ENCODE measurements at places on chromosomes 5 and 9.

DNA sequence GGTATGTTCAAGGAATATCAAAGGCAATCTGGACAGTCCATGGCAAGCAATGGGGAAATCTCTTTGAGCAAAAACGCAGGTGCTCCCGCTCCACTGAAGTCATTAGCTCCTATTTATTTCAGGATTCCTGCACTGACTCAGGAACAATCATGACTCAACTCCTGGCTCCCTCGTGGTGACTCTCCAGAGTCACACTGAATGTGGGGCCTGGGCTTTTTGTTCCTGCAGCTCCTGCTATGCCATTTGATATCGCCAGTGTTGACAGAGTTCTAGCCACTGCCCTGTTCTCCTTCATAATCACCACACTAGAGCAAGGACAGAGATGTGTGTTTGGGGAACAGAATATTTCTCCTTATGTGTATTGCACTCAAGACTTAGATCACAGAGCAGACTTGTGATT lies 187.2 kb upstream of the ZNF462 start:
- DNase-seq = no peak

DNA sequence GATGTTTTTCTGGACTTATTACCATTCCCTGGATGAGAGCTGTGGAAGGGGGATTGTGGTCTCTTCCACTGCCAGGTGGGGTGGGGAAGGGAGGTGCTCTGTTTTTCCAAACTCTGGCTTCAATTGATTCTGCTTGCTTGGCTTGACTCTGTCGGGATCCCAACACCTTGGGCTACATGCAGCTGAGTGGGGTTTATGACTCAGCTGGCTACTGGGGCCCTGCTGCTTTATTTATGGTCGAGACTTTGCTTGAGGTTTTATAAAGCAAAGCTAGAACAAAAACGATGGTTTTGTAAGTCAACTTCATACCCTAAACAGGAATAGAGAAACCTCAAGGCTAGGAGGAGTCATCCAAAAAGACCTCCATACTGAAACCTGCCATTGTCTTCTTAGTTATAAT lies 76.3 kb downstream of the AOPEP start:
- DNase-seq = no peak

GRCh38 chr9:136658849-136659535 lies 3.7 kb upstream of the EGFL7 start:
- DNase-seq = no peak

DNA sequence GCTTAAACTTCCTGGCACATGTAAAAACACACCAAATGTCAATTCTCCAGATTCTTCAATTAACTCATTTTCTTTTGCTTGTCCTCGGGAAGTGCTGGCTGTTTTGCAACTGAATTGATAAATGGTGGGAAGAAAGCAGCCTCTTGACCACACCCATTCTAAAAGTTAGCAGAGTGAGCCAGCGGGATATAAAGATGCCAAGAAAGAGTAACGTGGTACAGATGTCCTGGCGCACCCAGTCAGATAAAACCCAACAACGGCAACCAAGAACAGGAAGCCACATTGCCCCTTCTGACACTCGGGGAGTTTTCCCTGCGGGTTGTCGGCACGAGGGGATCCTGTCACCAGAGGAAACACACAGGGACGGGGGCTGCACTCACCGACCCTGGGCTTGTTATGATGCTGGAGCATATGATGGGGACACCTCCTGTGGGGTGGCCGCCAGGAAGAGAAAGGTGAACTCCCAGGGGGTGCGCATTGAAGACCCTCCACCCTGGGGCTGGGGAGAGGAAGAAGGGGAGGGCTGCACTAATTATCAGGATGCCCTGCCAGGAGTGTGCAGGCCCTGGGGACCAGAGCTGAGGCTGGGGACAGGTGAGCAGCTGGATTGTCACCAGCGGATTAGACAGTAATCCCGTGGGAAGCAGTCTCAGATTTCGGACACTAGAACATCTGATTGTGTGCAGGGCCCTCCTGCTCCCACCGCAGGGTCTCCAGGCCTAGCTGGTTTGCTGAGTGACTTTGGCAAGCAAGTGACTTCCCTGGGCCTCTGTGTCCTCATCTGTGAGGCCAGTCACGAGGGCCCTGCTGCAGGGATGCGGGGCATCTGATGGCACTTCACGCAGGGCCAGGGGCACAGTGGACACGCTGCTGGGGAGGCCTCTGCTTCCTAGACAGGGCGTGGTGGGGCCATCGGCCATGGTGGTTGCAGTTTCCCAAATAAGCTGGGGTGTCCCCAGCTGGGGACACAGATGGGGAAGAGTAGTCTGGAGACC lies 59.2 kb downstream of the CRB2 start:
- no peak for DNase-seq

DNA sequence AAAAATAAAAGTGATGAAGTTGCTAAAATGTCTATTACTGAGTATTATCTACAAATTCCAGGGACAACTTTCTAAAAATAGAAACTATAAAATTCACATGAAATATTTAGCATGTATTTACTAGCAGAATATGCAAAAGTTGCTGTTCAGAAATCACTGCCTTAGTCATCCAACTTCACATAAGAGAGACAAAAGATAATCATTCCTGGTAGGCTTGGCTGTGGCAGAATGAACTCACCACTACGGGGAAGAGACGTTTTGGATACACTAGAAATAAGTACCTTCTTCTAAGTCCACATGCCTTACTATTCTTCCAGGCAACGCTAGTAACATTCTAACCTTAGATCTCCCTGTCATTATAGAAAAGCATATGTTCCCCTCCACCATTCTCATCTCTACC lies 272.2 kb downstream of the BNC2 start:
- no peak for DNase-seq

GRCh38 chr5:96655506-96655905 lies 6.7 kb upstream of the CAST start:
- DNase-seq = no peak

DNA sequence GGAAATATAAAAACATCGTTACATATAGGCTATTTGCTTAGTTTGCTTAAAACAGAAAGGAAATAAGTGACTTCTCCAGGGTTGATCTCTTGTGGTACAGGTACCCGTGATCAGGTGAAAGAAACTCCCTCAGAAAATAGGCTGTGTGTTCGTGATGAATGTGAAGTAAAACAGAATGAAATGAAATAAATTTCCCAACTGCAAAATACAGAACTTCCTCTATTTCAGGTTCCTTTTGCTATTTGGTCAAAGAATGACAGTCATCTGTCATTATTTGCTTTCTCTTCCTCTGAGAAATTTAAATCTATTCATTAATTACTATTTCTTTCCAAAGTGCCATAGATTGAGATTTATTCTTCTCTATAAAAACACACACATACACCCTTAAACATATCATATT lies 408.1 kb downstream of the FAM170A start:
- no peak for DNase-seq

- peak; percentile 42 for DNase-seq
Observed at GRCh38 chr9:89667726-89668125, 62.9 kb downstream of the GADD45G start.

- no peak for DNase-seq
Observed at GRCh38 chr9:124084087-124084486, 72.5 kb downstream of the LHX2 start.

DNA sequence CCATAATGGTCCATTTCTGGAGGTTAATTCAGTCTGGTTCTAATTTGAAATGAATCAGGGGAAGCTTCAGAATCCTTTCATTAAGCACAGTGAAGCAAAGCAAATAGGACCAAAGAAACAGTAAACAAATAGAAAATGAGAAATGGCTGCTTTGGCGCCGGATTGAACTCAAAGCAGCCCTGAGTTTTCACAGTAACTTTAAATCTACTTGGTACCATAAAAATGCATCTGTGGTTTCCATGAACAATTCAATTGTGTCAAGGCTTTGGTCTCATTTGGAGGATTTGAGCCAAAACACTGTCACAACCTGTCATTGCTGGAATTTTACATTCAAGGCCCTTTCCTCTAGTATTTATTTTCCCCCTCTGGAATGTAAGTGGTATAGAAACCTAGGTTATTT lies 25.9 kb upstream of the DAPK1 start:
- DNase-seq = no peak

GRCh38 chr5:14850419-14851049 lies 21.0 kb downstream of the ANKH start:
- DNase-seq = no peak
